ENCODE measurements at places on chromosomes 5 and 9.

- DNase-seq = no peak
These were observed 118.7 kb upstream of the CD180 start for GRCh38 chr5:67315082-67315989.

DNA sequence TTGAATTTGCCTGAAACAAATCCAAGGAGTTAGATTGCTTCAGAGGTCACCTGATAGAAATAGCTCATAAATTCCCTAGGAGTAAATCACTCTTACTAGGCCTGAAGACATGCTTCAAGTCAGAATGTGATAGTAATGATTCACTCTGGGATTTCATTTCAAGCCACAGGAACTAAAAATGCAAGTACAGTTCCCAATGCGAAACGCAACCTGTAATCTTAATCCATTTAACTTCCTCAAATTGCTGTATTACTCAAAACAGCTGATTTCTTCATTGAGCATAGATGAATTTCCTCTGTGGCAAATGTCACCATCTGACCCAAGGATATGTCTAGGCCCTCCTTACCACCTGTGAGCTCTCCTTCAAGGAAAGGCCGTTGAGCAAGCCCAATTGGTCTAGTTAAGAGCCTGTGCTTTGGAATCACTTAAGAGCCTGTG is 32.1 kb upstream of the IL6ST start:
- peak; percentile 55 for DNase-seq

GRCh38 chr5:84383816-84384603 is 670 bp downstream of the EDIL3 start:
- no peak for DNase-seq

DNA sequence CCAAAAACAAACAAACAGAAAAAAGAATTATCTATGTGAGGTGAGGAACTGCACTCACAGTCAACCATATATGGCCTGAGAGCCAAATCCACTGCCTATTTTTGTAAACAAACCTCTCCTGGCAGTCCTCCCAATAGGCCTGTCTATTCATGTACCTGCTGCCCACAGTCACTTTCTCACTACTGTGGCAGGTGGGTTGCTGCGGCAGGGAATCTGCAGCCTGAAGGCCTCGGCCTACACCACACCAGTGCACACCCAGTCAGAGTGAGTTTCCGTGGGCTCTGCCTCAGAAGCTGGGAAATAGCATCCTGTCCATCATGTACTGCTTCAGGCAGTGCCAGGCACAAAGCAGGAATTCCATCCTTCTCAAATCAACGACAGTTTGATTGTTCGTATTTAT is 82.3 kb downstream of the SPTLC1 start:
- DNase-seq = no peak

DNA sequence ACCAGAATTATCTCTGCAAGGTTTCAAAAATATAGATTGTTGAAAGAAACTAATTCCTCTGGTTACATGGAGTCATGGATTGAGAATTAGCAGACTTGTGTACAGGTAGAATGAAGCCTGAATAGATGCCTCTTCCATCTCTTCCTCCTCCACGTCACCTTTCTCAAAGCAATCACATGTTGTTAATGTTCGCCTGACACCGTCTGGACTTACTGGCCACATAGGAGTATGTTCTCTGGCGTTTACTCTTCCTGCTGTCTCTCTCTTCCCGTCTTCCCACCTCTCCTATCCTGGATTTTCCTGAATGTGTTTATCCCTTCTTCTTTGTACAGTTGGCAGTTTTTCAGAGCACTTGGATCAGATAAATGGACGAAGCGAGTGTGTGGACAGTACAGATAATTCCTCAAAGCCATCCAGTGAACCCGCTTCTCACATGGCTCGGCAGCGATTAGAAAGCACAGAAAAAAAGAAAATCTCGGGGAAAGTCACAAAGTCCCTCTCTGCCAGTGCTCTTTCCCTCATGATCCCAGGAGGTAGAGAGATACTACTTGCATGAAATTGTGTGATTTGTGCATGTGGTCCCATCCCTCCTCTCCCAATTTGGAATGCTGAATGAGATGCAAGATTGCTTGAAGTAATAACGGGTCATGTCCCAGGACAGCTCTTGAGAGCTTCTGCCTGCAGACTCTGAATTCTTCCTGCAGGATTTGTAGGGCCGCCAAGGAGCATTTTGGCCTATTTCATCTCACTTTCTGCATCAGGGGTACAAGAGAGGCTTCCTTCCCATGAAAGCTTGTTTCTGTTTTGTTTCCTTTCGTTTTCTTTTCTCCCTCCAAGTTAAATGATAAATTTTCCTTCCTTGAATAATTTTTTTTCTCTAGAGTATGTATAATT is 47.3 kb downstream of the CD180 start:
- no peak for DNase-seq
